Activated B cell treated with CpG ODN at 0.5 μM for 24 hours (primary cell): ENCODE measurements at places on chromosomes 6 and 20. TPM values are rescaled to one million over a fixed set of nuclear protein-coding genes. Genes with fewer than 3 reads are reported as not detected.

- DNase-seq, result no peak
Observed at GRCh38 chr6:45378334-45378926, 696 bp upstream of the SUPT3H start.

DNA sequence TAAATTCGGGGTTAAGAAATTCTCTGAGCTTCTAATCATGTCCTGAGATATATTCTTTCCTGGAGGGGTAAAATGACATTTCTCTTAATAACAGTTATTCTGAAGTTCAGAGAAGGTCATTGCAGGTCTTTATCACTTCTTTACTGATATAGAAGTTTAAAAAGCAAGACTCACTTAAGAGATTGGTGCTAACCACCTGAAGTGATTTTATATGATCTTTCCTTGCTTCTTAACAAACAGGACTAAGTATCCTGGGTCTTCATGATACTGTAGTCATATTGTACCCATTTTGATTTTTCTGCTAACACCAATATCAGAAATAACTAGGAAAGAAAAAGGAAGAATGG, 39.3 kb upstream of the PRDM1 start:
- no peak for DNase-seq

GPX5 gene
- not detected in 2 replicates for total RNA-seq

FBXO5 gene
- 11.9 and 13.3 TPM in 2 replicates for total RNA-seq

DNA sequence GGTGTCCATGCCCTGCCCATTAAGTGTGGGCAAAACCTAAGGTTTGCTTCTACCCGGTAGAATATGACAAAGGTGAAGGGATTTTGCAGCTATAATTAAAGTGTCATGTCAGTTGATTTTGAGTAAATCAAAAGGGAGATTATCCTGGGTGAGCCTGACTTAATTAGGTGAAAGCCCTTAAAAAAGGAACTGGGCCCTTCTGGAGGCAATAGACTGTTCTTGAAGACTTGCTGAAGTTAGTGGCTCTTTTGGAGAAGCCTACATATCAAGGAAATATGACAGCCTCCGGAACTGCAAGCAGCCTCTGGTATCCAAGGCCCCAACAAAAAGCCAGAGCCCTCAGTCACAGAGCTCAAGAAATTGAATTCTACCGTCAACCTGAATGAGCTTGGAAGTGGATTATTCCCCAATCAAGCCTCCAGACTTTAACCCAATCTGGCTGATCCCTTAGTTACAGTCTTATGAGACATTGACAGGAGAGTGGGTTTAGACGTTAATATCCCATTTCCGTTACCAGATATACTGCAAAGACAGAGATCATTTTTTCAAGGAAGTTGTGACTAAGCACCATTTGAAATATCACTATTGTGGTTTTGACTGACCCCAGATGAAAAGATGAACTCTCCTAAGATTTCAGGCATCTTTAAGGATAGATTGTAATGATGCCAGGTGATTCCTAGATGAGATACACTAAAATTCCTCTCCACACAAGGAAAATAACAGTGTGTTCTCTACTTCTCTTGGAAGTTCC, 303.4 kb downstream of the PLCB1 start:
- DNase-seq, result no peak

DNA sequence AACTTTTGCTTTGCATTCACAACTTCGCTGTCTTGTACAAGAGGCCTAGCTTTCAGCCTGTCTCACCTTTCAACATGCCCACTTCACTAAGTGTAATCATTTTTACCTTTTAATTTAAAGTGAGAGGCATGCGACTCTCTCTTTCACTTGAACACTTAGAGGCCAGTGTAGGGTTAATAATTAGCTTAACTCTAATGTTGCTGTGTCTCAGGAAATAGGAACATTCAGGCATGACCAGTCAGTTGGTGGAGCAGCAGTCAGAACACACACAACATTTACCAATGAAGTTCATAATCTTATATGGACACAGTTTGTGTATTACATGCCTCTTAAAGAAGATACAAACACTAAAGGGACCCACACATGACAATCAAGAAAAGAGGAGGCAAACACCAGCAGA, 47.6 kb downstream of the HTR1B start:
- no peak for DNase-seq

SPATS1 gene
- total RNA-seq, result not detected in 2 replicates

DNA sequence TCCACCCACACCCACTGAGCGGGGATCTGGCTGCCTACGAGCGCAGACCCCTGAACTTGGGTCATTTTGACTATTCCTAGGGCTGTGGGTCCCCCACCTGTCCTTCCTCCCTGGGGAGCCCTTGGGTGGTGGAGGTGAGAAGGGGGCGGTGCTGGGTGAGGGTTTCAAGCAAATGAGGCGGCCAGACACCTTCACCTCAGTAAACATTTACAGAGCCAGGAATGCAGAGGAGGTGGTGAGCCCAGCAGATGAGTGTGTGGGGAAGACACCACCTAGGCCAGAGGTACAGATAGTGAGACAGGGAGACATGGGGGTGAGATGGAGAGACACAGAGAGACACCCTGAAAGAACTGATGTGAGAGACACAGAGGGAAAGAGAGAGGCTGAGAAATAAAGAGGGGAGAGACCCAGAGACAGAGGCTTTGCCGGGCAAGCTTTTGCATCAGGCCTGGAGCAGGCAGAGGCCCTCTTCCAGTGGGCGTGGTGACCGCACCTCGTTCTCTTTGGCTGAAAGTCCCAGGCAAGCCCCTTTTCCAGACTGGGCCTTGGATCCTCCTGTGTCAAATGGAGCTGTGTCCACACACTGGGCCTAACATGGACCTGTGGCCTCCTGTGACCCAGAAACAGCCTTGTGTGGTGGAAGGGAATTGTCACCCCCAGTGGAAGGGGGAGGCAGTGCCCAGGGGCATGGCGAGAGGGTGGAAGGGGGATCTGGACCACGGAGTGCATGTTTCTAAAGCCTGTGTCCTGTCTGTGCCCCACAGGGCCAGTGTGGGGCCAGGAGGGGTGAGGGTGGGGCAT, 29.7 kb downstream of the CEBPB start:
- no peak for DNase-seq

- no peak for DNase-seq
Observed at GRCh38 chr6:83467620-83468036, 36.8 kb upstream of the ME1 start.

DNA sequence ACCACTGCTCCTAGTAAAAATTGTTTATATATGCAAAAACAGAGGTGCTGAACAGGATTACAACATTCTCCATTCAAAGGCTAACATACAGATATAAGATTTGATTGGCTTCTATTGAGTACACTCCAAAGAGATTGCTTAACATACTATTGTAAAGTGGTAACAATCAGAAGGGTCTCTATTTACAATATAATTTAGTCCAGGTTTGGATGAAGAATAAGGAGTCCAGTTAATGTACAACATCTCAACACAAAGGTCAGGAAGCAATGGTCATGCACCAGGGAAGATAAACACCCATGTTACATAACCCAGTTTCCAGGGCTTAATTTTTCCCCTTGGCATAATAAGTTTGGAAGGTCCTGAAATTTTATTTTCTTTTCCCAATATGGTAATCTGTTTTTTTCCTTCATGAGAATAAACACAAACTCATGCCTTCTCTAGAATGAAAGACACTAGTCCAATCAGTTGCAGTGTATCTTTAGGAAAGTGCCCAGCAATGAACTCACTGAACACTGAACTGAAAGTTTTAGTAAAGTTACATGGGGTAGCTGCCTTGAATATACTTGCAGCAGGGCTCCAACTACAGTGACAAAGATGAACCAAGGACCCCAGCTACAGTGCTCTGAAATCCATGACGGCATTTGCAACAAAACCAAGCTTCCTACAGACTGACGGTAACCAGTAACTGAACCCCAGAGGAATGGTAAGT, 255.3 kb upstream of the GJE1 start:
- no peak for DNase-seq

CDH4 gene
- total RNA-seq, result not detected in 2 replicates

DNA sequence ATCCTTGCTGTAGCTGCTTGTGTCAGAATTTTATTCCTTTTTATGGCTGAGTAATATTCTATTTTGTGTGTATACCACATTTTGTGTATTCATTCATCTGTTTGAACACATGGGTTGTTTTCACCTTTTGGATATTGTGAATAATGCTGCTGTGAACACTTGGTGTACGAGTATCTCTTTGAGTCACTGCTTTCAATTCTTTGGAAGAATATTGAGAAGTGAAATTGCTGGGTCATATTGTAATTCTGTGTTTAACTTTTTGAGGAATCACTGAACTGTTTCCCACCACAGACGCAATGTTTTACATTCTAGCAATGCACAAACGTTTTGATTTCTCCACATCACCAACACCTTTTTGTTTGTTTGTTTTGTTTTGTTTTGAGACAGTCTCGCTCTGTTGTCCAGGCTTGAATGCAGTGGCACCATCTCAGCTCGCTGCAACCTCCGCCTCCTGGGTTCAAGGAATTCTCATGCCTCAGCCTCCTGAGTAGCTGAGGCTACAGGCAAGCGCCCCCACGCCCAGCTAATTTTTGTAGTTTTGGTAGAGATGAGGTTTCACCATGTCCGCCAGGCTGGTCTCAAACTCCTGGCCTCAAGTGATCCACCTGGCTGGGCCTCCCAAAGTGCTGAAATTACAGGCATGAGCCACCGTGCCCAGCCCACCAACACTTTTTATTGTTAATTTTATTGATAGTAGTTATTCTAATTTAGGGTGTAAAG, 21.7 kb downstream of the CPXM1 start:
- no peak for DNase-seq

COL12A1 gene
- total RNA-seq, result not detected in 2 replicates

DNA sequence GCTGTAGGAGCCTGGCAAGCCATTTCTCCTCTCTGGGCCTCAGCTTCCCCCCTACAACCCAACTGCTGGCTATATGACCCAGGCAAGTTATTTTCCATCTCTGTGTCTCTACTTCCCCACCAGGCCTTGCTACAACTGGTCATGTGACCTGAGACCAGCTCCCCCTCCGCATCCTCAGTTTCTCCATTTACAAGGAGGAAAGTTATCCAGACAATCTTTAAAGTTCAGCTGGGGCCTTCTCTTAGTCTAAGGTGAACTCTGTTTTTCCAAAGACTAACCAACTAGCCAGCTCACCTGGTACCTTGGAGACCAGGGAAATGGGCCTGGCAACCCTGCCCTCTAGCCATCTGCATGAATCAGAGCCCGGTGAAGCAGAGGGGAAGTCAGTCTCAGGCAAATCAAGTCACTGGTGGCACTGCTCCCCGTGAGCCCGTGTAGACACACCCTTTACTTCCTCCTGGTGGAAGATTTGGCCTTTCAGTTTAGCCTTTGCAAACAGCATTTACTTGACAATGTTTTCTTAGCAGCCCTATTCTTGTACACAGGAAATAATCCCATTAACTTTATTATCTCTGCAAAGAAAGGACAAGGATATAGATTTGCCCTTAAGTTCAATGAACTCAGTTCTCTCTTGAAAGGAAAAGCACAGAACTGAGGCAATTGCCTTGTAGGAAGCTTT, 157.7 kb downstream of the VEGFA start:
- DNase-seq, result no peak

MATN4 gene
- total RNA-seq, result not detected in 2 replicates

DNA sequence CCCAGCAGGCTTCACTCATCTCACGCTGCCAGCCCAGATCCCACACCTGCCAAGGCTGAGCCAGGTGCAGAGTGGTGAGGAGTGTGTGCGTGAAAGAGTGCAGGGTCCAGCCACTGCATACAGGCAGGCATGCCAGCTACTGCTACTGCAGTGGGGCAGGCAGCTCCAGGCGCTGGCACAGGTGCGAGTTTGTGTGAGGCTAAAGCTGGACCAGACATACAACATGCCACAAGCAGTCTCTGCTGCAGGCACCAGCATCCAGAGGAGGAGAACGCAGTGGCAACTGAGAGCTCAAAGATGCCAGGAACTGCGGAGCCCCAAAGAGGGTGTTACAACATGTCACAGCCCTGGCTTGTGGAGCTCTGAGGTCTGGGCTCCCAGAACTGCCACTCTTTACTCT, 149.8 kb downstream of the EYS start:
- no peak for DNase-seq

- no peak for DNase-seq
Observed at GRCh38 chr6:131976545-131977061, 25.4 kb upstream of the CCN2 start.

DNA sequence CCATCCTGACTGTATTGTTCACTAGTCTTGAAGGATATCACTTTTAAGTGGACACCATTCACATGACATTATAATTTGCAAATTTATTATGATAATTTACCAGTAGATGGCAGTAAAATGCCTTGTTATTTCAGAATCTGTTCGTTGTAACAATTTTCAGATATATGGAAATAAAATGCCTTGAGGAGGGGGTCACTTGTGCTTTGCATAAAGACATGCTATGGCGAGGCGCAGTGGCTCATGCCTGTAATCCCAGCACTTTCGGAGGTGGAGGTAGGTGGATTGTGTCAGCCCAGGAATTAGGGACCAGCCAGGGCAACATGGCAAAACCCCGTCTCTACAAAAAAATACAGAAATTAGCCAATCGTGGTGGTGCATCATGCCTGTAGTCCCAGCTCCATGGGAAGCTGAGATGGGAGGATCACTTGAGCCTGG, 9.0 kb upstream of the NCOA6 start:
- no peak for DNase-seq

- no peak for DNase-seq
Observed at GRCh38 chr6:74507649-74508048, 698.2 kb downstream of the COL12A1 start.

DZANK1 gene
- 5.3 and 6.0 TPM in 2 replicates for total RNA-seq
